ENCODE measurements at places on chromosomes 2 and 18. TPM values are rescaled to one million over a fixed set of nuclear protein-coding genes. Genes with fewer than 3 reads are reported as not detected.
A peak's percentile ranks its signal among the peaks of the same experiment; 100 is the strongest.

The FAM110C gene
- not detected for total RNA-seq

GRCh38 chr2:129767346-129768035 is 212.0 kb upstream of the RAB6C start:
- H3K27ac ChIP-seq = no peak overlapping the region
- H3K27me3 ChIP-seq = no peaks in the 10 kb centered on the region

DNA sequence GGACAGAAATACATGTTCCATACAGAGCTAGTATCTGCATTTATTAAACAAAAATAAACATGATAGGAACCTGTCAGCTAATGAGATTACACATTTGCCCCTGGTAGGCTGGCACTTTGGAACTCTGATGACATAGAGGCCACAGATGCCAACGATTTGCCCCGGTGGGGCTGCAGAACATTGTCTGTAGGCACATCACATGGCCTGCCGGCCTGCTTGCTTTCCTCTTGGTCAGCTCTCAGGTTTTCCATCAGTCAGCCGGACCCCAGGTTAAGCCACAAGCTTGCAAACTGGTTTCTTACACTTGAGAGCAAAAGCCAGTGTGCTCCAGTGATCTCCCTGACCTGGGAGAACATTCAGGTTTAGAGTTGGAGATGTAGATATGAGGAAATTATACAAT is 60.3 kb downstream of the CRACDL start:
- no peak overlapping the region for H3K4me3 ChIP-seq
- no peak overlapping the region for H3K27ac ChIP-seq
- H3K36me3 ChIP-seq = no peaks in the 10 kb centered on the region
- DNase-seq = no peak

DNA sequence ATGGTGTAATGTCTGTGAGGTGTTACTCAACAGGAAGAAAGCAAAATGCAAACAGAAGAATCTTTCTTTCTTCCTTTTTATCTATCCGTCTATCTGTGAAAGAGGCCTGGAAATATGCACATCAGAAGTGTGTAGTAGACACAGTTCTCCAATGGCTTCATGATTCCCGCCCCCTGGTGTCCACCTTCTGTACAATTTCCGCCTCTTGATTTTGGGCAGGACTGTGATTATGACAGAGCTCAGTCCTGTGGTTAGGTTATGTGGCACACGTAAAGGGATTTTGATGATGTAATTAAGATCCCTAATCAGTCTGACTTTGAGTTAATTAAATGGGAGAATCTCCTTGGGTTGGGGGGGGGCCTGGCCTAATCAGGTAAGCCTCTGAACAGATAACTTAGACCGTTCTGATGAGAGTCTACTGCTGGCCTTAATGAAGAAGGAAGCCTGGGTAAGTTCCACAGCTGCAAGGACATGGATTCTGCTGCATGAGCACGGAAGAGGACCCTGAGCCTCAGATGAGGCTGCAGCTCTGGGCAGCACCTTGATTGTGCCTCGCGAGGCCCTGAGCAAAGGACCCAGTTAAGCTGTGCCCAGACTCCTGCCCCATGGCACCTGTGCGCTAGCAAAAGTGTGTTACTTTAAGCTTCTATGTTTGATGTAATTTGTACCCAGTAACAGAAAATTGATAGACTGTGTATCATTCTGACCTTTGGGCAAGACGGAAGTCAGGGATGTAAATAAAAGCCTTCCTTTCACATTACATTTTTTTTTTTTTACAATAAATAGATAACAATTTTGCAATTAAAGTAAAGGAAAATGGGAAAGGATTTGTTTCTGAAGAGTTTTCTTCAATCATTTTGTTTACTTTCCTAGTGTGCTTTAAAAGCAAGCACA is 11.3 kb upstream of the KCNF1 start:
- no peak overlapping the region for H3K27ac ChIP-seq
- H3K4me3 ChIP-seq = no peak overlapping the region
- DNase-seq = peak; percentile 39
- no peaks in the 10 kb centered on the region for H3K27me3 ChIP-seq
- H3K4me1 ChIP-seq = peaks cover 4% of the 10 kb centered on the region

The GRB14 gene
- not detected for total RNA-seq

DNA sequence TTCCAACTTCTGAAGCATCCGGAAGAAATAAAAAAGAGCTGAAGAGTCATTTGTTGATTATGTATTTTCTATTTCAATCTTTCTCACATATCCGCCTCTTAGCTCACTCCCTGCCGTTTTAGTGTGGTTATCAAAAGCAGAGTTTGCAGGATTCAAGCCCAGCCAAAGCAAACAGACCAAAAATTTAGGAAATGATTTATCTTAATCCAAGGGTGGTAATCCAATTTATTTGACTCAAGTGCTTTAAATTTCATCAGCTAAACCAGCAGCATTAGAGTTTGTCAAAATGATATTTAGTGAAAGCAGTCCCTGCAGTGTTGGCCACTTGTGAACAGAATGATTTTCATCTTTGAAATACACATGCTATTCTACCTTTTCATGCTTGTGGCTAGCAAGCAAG is 129.3 kb upstream of the CCDC68 start:
- no peak overlapping the region for H3K4me3 ChIP-seq
- no peak overlapping the region for H3K27ac ChIP-seq
- H3K4me1 ChIP-seq = no peaks in the 10 kb centered on the region
- DNase-seq = no peak
- H3K36me3 ChIP-seq = no peaks in the 10 kb centered on the region

The TMEM198 gene
- total RNA-seq = 8.2 TPM

The DOK6 gene
- total RNA-seq = 0.47 TPM

- H3K36me3 ChIP-seq = no peaks in the 10 kb centered on the region
- DNase-seq = no peak
- no peak overlapping the region for H3K27ac ChIP-seq
- H3K4me1 ChIP-seq = no peaks in the 10 kb centered on the region
- H3K4me3 ChIP-seq = no peak overlapping the region
- H3K27me3 ChIP-seq = no peaks in the 10 kb centered on the region
Observed at GRCh38 chr2:25903216-25903776, 25.0 kb upstream of the ASXL2 start.

DNA sequence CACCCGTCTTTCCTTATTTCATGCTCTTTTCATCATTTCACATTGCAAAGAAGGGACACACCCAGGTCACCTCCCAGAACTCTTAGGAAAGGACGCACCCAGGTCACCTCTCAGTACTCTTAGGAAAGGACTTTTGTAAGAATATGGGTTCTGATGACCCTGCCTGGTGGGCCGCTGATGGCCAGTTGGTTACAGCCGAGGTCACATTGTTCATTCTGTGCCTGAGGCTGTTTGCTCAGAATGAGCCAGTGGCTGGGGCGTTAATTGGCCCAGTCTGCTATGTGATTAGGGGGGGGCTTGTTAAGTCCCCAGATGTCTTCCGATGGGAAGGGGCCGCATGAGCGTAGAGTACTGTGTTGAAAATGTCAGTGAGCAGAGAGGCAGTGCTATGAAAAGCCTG is 9.4 kb downstream of the MLPH start:
- DNase-seq = no peak
- H3K36me3 ChIP-seq = no peaks in the 10 kb centered on the region
- no peak overlapping the region for H3K27ac ChIP-seq
- H3K27me3 ChIP-seq = peaks cover 10% of the 10 kb centered on the region
- no peaks in the 10 kb centered on the region for H3K4me1 ChIP-seq
- no peak overlapping the region for H3K4me3 ChIP-seq

The GRHL1 gene
- 0.48 TPM for total RNA-seq

- no peak overlapping the region for H3K4me3 ChIP-seq
- H3K27ac ChIP-seq = no peak overlapping the region
- no peaks in the 10 kb centered on the region for H3K27me3 ChIP-seq
- no peaks in the 10 kb centered on the region for H3K36me3 ChIP-seq
- no peaks in the 10 kb centered on the region for H3K4me1 ChIP-seq
Observed at GRCh38 chr2:155115846-155116245, 417.4 kb downstream of the KCNJ3 start.

- peaks cover 10% of the 10 kb centered on the region for H3K4me1 ChIP-seq
- H3K4me3 ChIP-seq = no peak overlapping the region
- no peaks in the 10 kb centered on the region for H3K27me3 ChIP-seq
- H3K36me3 ChIP-seq = no peaks in the 10 kb centered on the region
Observed at GRCh38 chr2:19073522-19073921, 284.9 kb downstream of the OSR1 start.

- no peaks in the 10 kb centered on the region for H3K27me3 ChIP-seq
- H3K36me3 ChIP-seq = no peaks in the 10 kb centered on the region
- H3K4me1 ChIP-seq = no peaks in the 10 kb centered on the region
- DNase-seq = peak; percentile 4
Observed at GRCh38 chr2:154375579-154375931, 322.9 kb upstream of the KCNJ3 start.

The SERPINE2 gene
- total RNA-seq = 51.1 TPM

DNA sequence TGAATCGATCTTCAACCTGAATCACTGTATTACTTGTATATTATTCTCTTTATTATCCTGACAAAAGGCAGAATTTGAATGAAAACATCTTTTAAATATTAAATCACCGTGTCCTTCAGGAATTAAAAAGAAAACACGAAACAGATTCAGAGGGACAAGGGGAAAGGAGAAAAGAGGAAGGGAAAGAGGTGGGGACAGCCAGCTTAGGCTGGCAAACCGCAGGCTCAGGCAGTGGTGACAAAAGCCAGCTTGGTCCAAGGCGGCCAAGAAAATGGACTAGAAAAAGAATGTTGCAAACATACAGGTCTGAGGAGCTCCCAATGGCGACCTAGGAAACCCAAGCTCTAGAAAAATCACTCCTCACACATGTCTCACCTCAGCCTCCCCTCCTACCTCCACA is 6.8 kb downstream of the B4GALT6 start:
- H3K27me3 ChIP-seq = no peaks in the 10 kb centered on the region
- no peaks in the 10 kb centered on the region for H3K4me1 ChIP-seq
- DNase-seq = no peak
- H3K27ac ChIP-seq = no peak overlapping the region
- H3K4me3 ChIP-seq = no peak overlapping the region
- no peaks in the 10 kb centered on the region for H3K36me3 ChIP-seq

GRCh38 chr2:96819128-96819875 is 3.2 kb downstream of the CNNM3 start:
- H3K4me3 ChIP-seq = no peak overlapping the region
- DNase-seq = no peak
- no peaks in the 10 kb centered on the region for H3K36me3 ChIP-seq

The SNRPD1 gene
- total RNA-seq = 102 TPM

DNA sequence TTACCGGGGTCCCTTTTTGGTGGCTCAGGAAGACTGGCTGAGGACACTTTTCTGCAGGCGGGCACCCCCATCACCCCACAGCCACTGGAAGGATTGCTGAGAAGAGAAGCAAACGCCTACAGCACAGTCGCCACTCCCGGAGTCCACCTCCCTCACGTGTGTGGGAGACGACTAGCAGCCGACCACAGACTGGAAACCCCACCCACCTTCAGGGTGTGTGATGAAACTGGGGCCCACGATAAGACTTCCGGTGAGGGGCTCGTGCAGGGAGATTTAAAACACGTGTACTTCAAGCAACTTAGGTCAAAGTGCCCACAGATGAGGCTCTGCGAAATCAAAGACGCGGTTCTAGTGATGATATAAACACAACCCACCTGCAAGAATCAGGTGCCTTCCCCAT is 26.3 kb downstream of the MBP start:
- no peak overlapping the region for H3K27ac ChIP-seq
- no peaks in the 10 kb centered on the region for H3K36me3 ChIP-seq
- H3K4me3 ChIP-seq = no peak overlapping the region
- DNase-seq = no peak

The GATA6 gene
- total RNA-seq = 0.69 TPM

DNA sequence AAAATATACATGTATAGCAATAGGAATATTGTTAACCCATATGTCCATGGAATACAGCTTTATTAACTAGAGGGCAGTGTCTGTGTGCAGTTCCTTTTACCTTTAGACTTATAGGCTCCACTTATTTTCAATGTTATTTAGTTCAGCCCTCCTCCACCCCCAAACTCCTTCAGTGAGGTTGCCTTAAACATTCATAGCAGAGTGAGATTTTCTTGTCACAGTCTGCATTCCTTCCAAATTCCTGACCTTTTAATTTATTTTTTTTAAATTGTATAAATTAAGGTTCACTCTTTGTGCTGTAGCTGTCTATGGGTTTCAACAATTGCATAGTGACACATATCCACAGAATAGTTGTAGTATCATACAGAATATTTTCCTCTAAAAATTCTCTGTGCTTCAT is 30.9 kb downstream of the TFPI start:
- peaks cover 41% of the 10 kb centered on the region for H3K36me3 ChIP-seq
- H3K27ac ChIP-seq = no peak overlapping the region
- no peaks in the 10 kb centered on the region for H3K27me3 ChIP-seq
- H3K4me1 ChIP-seq = peaks cover 16% of the 10 kb centered on the region
- no peak for DNase-seq

- peaks cover 23% of the 10 kb centered on the region for H3K36me3 ChIP-seq
- DNase-seq = no peak
Observed at GRCh38 chr2:233450864-233451575, 96.7 kb downstream of the DGKD start.

The DPYSL5 gene
- 1.2 TPM for total RNA-seq

GRCh38 chr2:68172990-68173700 is 15.5 kb downstream of the PNO1 start:
- DNase-seq = no peak
- H3K4me3 ChIP-seq = no peak overlapping the region
- H3K36me3 ChIP-seq = peaks cover 69% of the 10 kb centered on the region
- H3K4me1 ChIP-seq = no peaks in the 10 kb centered on the region

DNA sequence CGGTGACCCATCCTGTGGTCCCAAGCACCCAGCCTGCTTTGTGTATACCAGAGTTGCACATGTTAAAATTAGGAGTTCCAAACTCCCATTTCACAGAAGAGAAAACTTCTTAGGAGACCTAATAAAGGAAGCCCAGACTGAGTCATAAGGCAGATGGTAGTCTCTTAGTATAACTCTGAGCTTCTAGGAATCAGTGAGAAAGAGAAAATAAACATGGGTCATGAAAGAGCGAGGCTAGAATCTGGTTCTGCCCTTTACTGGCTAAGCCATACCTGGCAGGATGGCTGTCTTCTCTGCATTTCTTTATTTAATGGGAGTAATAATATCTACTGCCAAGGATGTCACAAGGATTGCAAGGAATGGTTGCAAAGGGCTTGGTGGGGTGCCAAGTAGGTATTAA is 101.2 kb upstream of the TRIB2 start:
- H3K4me3 ChIP-seq = no peak overlapping the region
- no peaks in the 10 kb centered on the region for H3K36me3 ChIP-seq
- no peak overlapping the region for H3K27ac ChIP-seq

The PNO1 gene
- 50.3 TPM for total RNA-seq

DNA sequence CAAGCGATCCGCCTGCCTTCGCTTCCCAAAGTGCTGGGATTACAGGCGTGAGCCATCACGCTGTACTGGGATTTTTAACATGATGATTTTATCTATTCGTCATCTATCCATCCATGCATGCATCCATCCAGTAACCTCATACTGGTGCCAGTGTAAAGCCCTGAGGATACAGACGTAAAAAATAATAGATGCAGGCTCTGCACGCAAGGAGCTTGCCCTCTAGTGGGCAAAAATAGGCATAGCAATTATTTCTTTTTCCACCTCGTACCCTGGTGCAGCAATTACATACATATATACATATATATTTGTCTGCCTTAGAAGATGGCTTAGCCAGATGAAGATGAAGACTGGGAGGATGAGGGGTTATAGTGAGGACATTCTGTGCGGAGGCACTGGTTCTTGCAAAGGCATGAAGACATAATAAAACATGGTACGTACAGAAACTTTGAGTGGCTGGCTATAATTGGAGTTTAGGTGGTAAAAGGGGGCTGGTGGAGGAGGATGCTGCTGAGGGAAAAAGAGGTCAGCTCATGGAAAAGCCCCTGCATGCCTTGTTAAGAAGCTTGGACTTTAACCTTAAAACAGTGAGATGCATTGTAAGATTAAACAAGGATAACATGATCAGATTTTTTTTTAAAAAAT is 19.6 kb upstream of the RPIA start:
- peaks cover 10% of the 10 kb centered on the region for H3K4me1 ChIP-seq
- H3K4me3 ChIP-seq = no peak overlapping the region
- H3K27me3 ChIP-seq = no peaks in the 10 kb centered on the region
- H3K27ac ChIP-seq = no peak overlapping the region

The G6PC2 gene
- not detected for total RNA-seq
